ENCODE measurements at places on chromosomes 4 and X.
A peak's percentile ranks its signal among the peaks of the same experiment; 100 is the strongest.

DNA sequence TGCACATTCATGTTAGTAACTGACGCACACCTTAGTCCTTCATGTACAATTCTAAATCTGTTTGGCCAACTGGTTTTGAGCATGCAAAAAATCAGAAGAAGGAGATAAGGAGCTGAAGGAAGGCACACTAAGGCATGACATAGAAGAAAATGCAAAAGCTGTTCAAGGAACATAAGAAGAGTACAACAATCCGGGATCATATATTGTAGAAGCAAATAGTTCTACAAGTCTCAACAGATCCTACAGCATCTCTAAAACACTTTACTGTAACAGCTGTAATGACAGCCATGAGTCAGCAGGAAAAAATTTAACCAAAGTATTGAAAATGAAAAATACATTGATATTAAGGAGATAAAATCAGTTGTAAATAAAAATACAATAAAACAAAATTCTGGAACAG is 57.7 kb downstream of the KLHL13 start:
- DNase-seq, result no peak

DNA sequence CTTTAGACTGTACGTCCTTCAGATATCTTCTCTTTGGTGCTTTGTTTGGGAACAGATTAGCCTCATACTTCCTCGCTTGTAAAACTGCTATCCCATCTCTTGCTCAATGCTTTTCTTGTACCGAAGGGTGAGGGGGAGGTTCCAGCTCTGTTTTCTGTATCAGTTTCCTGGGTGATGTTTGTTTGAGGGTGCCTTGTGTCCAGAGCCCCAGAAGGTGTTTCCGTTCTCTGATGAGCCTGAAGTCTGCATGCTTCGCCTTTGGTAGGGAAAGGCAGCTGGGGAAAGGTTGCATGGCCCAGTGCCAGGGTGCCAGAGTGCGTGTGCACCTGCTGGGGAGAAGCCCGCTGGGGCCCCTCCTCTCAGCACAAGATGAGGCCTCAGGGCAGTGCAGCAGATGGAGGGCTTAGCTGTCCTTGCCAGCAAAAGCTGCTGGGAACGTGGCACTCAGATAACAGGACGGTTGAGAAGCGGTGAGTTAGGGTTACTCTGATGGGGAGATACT is 73.7 kb downstream of the TBL1X start:
- DNase-seq, result peak; percentile 75

DNA sequence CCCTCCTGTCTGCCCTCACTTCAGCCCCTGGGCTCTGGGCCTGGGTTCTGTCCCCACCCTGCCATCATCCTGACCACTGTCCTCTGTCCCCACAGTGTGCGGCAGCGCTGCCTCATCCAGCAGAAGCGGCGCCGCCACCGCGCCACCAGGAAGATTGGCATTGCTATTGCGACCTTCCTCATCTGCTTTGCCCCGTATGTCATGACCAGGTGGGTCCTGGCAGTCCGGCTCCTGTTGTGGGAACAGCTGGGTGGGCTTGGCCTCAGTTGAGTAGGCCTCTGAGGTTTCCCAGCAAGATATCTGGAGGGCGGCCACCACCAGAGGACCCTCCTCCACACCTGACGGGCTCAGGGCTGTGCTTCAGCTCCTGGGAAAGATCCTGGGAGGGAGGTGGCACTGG is 2.2 kb downstream of the GPR78 start:
- DNase-seq, result no peak

DNA sequence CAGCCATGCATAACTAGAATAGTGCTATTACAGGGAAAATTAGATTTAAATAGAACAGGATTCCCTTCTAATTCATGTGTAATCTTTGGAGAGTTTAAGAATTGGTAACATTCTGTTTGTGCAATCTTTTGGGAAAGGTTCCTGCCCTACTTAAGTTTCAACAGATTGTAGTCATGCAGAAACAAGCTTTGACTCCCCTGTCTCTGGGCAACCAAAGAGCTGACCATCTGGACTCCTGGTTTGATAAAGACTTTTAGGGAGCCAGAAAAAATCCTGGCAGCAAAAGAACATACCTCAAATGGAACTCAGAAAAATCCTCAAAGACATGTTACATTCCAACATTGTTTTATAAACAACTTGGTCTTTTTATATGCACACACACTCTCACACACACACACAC is 191.1 kb upstream of the NEIL3 start:
- peak; percentile 95 for DNase-seq

- no peak for DNase-seq
These were observed 156.4 kb downstream of the ARX start for GRCh38 chrX:24859211-24859841.

DNA sequence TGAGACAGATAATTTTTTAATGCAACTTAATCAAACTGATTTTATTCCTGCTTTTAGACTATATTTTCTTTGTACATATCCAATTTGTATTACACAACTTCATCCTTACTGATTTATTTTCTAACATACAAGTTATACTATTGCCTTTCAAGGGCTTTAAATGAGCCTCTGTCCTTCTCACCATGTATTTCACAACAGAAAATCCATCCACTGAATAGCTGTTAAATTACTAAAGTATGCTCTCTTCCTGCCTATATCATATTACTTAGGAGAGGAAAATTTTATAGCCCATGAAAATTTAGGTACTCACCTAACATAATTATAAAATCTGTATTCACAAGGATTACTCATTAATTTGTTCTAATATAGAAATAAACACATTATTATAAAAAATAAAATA is 528.6 kb downstream of the ANKRD50 start:
- peak; percentile 85 for DNase-seq

GRCh38 chr4:27007507-27007906 is 146.9 kb downstream of the STIM2 start:
- DNase-seq, result peak; percentile 66

- DNase-seq, result no peak
These were observed 155.0 kb downstream of the PALLD start for GRCh38 chr4:168651864-168652263.

GRCh38 chr4:129345609-129346008 is 249.7 kb downstream of the C4orf33 start:
- no peak for DNase-seq

GRCh38 chr4:105710012-105710600 is 1.5 kb downstream of the GSTCD start:
- no peak for DNase-seq

- no peak for DNase-seq
These were observed 12.4 kb downstream of the BOD1L1 start for GRCh38 chr4:13615161-13615560.

GRCh38 chr4:3329887-3330286 is 37.1 kb downstream of the RGS12 start:
- DNase-seq, result no peak

DNA sequence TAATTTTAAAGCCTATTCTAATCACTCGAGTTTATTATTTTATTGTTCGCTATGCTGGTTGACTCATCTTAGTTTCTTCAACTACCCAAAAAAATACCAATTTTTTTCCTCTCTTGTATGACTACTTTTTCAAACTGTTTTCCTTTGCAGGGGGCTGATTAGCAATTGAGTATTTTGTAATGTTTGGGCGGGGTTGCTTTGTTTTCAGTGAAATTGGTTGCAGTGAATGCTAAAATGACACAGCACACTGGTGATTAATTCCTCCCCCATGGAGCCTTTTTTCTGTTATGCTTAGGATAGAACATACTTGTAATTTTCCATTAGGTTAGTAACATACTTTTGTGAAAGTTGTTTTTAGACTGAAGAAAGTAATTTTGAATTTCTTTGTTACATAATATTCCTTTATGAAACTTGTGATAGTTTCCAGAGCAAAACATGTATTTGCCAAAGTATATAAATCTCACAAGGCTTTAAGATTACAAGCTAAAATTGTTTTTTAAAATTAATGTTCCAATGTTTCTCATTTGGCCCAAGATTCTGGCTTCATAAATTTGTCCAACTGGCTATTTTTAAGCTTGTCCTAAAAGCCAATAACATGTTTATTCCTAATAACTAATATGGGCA is 120.4 kb downstream of the CHIC1 start:
- DNase-seq, result peak; percentile 36

- peak; percentile 93 for DNase-seq
These were observed 13.3 kb upstream of the MID1 start for GRCh38 chrX:10633722-10634121.

DNA sequence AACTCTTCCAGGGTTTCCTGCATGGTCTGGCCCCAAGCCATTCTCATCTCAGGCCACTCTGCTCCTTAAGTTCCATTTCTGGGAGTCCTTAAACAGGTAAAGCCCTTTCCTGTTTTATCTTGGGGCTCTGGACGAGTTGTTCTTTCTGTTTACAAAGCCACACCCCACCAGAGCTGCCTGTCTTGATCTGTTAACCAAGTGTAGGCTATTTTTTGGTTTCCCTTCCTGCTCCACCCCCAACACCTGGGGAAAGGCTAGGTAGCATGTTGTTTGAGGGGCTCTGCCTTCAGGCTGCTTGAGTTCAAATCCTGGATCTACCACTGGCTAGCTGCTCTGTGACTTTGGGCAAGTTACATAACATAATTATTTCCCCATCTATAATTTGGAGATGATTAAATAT is 40.0 kb downstream of the ERVMER34-1 start:
- no peak for DNase-seq

DNA sequence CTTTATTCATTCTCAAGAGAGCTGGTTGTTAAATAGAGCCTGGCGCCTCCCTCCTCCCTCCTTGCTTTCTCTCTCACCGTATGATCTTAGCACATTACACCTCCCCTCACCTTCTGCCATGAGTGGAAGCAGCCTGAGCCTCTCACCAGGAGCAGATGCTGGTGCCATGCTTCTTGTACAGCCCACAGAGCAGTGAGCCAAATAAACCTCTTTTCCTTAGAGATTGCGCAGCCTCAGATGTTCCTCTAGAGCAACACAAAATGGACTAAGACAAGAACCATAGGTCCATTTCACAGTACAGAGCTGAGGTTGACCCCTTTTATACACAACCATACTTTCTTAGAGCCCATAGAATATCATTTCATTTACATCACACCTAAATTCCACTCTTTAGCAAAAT is 10.1 kb upstream of the TMEM144 start:
- DNase-seq, result no peak

DNA sequence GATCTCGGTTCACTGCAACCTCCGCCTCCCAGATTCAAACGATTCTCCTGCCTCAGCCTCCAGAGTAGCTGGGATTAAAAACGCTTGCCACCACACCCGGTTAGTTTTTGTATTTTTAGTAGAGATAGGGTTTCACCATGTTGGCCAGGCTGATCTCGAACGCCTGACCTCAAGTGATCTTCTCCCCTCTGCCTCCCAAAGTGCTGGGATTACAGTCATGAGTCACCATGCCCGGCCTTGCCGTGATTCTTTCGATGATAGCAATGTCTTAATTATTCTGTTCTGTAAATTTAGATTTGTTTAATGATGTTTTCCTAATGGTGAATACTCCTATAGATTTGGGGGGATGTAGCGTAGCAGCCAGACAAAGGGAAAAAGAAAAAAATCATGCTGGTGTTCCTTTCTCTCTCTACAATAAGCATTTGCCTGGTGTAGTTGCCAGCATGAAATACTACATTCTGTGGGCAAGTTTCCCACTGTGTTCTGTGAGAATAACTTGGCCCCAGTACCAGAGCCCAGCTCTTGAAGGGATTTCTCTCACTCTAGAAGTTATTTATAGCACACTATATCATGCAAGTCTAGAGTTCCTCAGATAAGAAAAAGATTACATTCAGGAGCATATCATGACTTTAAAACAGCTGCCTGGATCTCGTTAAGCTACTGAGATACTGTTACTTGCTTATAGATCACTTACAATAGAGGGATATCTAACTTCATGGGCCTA is 15.4 kb downstream of the NIPAL1 start:
- DNase-seq, result peak; percentile 71

- DNase-seq, result peak; percentile 3
These were observed 112.6 kb downstream of the TMA16 start for GRCh38 chr4:163606896-163607691.

DNA sequence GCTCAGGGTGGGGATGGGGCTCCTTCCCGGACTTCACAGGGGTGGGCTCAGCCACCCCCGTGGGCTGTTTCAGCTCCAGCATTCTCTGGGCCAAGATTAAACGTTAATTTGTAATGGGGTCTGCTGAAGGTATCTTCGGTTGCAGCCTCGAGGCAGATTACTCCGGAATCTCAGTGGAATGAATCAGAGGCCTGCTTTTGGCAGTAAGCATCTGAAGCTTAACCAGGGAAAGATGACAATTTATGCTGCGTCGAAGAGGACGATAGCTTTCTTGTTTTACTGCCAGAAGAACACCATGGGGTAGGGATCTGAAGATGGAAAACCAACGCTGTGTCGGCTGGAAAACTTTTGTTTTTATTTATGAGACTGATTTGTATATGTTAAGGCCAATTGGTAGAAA is 129.2 kb upstream of the MSX1 start:
- DNase-seq, result peak; percentile 29

DNA sequence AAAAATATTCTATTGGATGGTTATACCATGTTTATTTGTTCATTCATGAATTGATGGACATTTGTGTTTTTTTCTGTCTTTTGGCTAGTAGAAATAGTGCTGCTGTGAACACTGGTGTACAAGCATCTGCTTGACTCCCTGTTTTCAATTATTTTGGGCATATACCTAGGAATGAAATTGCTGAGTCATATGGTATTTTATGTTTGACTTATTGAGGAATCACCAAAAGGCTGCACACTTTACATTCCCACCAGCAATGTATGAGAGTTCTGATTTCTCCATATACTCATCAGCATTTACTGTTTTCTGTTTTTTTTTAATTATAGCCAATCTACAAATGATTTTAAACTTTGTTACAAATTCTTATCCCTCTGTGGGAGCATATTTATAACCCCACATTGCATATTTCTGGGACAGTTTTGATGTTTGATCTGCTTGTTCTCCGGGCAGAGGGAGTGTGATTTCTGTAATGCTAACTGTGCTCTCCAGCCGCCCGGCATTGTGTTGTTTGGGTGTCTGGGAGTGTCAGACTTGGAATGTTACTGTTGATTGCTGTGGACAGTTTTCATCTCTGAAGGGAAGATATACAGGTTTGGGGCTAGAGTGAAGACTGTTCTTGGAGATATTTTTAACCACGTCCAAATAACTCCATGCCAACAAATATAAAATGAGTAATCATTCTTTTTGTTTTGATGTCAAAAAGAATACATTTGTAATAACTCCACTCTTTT is 60.5 kb upstream of the PGRMC2 start:
- DNase-seq, result peak; percentile 77

- peak; percentile 55 for DNase-seq
These were observed 611.2 kb downstream of the PPP4R3C start for GRCh38 chrX:26851981-26852380.

GRCh38 chr4:42965326-42965725 is 72.8 kb downstream of the GRXCR1 start:
- no peak for DNase-seq

DNA sequence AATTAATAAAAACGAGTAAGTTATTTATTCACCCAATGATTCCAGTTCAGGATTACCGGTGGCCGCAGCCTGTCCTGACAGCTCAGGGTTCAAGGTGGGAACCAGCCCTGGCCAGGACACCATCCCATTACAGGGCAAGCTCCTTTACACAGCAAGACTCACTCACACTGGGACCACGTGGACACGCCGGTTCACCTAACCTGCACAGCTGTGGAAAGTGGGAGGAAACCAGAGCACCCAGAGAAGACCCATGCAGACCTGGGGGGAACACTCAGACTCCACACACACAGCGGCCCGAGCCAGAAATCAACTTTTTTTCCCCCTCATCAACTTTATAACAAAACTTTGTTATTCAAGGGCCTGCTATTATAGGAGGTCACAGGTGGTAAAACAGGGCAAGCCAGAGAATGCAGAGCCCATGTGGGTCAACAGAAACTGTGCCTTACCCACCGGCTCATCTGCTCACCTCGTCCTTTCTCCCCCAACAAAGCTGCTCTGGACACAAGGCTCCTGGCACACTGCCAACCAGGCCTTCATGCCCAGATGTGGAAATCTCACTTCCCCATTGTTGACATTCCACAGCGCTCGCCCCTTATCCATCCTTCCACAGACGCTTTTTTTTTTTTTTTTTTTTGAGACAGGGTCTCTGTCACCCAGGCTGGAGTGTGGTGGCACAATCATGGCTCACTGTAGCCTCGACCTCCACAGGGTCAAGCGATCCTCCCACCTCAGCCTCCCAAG is 8.0 kb upstream of the ODAPH start:
- peak; percentile 46 for DNase-seq

All from iris pigment epithelial cell (primary cell).